Activated naive CD4-positive, alpha-beta T cell (primary cell): ENCODE measurements at places on chromosomes 2 and 18.

DNA sequence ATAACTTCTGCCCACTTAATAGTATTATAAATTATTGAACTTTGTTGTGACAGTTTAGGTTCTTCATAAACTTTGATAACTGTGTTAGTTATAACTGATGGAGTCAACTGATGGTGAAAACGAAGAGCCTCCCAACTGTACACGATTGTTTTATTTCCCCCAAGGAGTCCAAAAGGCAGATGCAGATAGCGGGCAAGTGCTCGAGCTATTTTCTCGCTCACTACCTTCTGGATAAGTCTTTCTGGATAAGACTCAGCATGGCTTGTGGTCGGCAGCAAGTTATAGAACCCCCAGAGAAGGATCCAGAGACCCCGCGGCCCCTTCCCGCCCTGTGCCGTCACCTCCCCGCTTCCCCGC lies 517 bp downstream of the GCFC2 start:
- no peak for DNase-seq

DNA sequence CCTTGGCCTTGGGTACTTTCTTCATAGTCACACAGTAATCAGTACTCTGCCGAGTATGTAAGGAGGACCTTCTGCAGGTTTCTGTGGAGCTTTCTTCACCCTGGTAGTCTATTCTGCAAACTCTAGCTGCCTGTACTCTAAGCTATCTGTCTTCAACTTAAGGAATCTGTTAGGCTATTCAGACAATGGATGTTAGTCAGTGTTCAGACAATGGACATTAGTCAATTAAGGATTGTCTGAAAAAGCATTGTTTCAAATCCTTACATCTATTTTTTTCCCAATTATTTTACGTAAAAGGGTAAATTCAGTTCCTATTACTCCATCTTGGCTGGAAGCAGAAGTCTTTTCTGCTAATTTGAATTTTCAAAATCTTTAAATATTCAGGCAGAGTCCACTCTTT lies 75.7 kb downstream of the WDR7 start:
- DNase-seq, result no peak

- DNase-seq, result no peak
These were observed 53.9 kb downstream of the DYNC1I2 start for GRCh38 chr2:171741189-171741588.

GRCh38 chr2:160137464-160137863 lies 62.6 kb downstream of the ITGB6 start:
- DNase-seq, result no peak

GRCh38 chr2:144086965-144087364 lies 433.0 kb downstream of the ZEB2 start:
- DNase-seq, result no peak

GRCh38 chr2:142650601-142651000 lies 226.9 kb upstream of the KYNU start:
- DNase-seq, result no peak

- no peak for DNase-seq
These were observed 49.1 kb downstream of the TRAPPC12 start for GRCh38 chr2:3428577-3428976.

GRCh38 chr2:230131366-230131765 lies 62.6 kb upstream of the SLC16A14 start:
- no peak for DNase-seq

- no peak for DNase-seq
These were observed 44.5 kb downstream of the SH3BP4 start for GRCh38 chr2:234996069-234996940.

- DNase-seq, result no peak
These were observed 262.4 kb upstream of the CCDC68 start for GRCh38 chr18:55221622-55222021.

DNA sequence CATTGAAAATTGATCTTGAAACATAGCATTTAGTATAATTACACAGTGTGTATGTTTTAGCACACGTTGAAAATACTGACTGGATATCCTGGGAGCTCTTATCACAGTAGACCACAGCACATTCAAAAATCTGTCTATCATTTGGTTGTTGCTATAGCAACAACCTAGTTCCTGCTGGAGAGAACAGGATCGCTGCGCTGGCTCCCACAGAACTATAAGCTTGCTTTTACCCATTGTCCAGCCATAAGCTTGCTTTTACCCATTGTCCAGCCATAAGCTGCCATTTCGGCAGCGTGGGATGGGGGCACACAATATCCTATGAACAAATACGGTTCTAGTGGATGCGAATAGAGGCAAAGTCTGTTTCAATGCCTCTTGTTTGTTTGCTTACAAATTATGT lies 70.4 kb upstream of the ST6GAL2 start:
- DNase-seq, result no peak

DNA sequence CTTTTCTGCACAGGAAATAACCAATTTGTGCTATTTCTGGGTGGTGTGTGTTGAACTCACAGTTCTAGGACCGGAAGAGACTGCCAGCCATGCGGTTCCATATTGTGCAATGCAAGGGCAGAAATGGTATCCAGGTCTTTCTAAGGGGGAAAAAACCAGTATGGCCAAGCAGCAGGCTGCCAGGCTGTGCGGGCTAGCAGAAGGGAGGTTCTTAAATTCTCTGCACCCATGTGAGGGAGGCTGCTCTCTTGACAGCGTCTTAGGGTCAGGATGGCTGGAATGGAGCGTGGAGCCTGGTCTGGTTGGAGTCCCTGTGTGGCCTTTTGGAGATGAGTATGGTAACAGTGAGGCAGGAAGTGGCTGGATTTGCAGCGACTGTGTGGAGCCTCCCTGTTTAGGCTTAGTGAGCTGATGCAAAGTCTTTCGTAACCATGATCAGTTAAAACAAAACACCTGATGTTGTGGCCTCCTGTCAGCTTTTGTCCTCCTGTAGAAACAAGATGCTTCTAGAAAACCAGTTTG lies 52.6 kb downstream of the NCK2 start:
- no peak for DNase-seq

- no peak for DNase-seq
These were observed 966 bp upstream of the RBM43 start for GRCh38 chr2:151262629-151263028.

DNA sequence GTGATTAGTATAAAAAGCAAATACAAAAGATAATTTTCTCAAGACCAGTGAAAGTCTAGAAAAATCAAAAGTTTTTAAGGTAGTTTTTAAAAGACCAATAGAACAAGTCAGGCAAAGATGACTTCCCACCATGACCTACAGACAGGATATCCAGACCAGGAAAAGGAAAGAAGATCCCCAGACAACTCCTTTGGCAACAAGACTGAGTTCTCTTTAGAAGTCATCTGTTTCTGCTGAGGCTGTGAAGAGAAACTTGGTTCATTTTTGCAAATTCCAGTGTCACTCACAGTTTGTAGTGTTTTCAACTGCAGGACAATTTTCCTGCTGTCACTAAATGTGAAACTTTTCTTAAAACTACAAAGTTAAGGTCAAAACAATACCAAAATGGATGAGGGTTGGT lies 240.9 kb upstream of the SIX2 start:
- no peak for DNase-seq

- no peak for DNase-seq
These were observed 70.2 kb upstream of the TEX51 start for GRCh38 chr2:126828491-126828890.

DNA sequence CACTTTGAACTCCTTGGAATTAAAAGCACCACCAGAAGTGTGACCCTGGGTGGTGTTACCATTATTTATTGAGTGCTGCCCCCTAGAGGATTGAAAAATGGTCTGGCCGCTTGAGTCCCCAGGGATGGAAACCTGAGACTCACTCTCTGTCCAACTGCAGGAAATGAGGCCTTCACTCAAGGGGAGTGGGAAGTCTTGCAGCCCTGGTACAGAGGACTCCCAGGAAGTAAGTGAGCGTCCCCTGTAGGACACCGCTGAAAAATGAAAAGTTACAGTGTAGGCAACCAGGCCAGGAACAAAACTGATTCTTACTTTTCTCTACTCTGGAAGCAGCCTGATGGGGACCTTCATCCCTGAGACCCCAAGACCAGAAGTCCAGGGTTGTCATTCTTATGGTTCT lies 2.2 kb upstream of the NRP2 start:
- no peak for DNase-seq

DNA sequence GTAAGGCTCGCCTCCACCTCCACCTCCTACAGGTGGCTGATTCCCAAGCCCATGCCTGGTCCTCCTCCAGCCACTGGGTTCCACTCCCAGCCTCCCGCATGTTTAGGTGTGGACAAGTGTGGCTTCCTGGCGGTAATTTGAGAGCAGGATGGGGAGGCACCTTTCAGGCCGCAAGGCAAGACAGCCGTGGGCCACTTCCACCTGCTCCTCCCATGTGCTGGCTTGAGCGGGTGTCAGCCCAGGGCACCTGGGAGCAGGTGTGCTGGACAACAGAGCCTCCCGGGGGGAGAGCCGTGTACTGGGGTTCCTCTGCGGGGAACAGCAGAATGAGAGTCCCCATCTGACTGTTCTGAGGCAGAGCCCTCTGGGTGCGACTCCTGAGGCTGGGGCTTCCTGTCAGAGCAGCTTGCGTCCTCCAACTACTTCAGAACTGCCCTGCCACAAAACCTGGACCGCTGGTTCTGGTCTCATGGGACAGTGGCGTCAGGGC lies 83.9 kb downstream of the TPO start:
- no peak for DNase-seq

DNA sequence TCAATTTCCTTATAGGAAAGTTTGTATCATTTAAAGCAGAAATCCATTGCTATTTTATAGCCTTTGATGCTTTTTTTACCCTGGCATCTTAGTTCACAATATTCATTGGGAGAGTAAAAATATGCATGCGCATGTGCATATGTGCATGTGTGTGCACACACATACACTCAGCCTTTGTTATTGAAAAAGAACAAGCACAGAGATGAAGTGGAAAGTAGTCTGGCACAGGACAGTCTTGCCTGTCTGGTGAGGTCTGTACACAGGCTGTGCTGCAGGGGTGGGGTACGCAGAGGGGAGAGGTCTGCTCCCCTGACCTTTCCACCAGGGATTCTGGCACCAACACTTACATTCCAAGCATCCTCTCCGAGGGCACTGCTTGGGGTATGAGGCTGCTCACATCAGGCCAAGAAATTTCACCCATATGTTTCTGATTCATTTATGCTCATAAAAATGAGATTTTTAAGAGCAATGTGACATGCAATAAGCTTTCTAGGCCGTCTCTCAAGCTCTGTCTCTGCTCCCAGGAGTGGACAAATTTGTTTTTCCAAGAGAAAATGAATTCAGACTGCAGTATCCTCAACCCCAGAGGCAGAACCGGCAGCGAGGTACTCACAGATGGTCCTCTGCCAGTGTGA lies 237.2 kb downstream of the INSIG2 start:
- no peak for DNase-seq
